ENCODE measurements at places on chromosomes 2 and 18. TPM values are rescaled to one million over a fixed set of nuclear protein-coding genes. Genes with fewer than 3 reads are reported as not detected.

DNA sequence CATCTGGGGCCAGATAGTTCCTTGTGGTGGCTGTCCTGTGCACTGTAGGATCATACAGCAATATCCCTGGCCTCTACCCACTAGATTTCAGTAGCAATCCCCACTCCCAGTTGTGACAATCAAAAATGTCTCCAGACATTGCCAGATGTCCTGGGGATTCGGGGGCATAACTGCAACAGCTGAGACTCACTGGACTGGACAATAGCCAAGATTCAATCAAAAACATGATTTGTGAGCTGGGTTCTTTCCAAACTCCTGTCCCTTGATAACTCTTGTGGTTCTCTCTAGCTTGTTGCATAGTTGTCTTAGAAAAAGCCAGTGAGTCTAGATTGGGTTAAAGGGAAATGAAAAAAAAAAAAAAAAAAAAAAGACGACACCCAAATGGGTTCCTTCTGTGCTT is 293.4 kb downstream of the CELF4 start:
- no peak overlapping the region for H3K4me3 ChIP-seq
- H3K27ac ChIP-seq, result no peak overlapping the region
- H3K4me1 ChIP-seq, result no peaks in the 10 kb centered on the region
- no peaks in the 10 kb centered on the region for H3K27me3 ChIP-seq

- H3K27ac ChIP-seq, result no peak overlapping the region
- H3K27me3 ChIP-seq, result no peaks in the 10 kb centered on the region
- H3K4me3 ChIP-seq, result no peak overlapping the region
Observed at GRCh38 chr2:240213226-240213475, 72.7 kb upstream of the OTOS start.

The DYNC1I2 gene
- total RNA-seq, result 72.8 TPM

The RBM44 gene
- total RNA-seq, result 0.90 TPM
